ENCODE measurements at places on chromosomes 1 and 21.

GRCh38 chr1:221806236-221806635, 64.3 kb upstream of the DUSP10 start:
- H3K4me1 ChIP-seq = peaks cover 18% of the 10 kb centered on the region
- H3K4me3 ChIP-seq = no peak overlapping the region
- H3K27ac ChIP-seq = no peak overlapping the region
- no peaks in the 10 kb centered on the region for H3K27me3 ChIP-seq
- no peak for DNase-seq

GRCh38 chr1:3690282-3691065, 38.2 kb downstream of the TP73 start:
- no peak for DNase-seq
- no peaks in the 10 kb centered on the region for H3K27me3 ChIP-seq
- no peak overlapping the region for H3K27ac ChIP-seq
- peaks cover 10% of the 10 kb centered on the region for H3K4me1 ChIP-seq

DNA sequence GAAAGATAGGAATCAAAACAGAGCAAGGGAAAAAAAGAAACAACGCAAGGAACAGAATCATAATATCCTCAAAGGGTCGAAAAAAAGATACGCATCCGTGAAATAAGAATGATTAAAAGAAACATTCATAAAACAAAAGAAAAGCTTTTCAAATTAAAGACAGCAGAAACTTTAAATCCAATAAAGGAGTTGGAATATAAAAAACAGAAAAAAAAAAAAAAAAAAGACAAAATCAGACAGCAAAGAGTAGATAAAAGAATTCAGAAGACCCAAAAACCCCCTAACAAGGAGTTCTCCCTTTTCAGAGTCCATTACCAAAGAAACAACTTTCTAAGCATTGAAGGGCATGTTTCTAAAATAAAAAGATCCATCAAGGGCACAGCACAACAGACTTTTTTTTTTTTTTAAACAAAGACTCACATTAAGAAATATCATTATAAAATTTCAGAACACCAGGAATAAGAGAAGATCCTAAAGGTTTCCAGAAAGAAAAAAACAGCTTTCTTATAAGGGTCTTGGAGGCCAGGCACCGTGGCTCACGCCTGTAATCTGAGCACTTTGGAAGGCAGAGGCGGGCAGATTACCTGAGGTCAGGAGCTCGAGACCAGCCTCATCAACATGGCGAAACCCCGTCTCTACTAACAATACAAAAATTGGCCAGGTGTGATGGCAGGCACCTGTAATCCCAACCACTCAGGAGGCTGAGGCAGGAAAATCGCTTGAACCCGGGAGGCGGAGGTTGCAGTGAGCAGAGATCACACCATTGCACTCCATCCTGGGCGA, 44.7 kb downstream of the ENAH start:
- DNase-seq = no peak
- no peaks in the 10 kb centered on the region for H3K4me1 ChIP-seq
- no peak overlapping the region for H3K4me3 ChIP-seq
- no peaks in the 10 kb centered on the region for H3K27me3 ChIP-seq

DNA sequence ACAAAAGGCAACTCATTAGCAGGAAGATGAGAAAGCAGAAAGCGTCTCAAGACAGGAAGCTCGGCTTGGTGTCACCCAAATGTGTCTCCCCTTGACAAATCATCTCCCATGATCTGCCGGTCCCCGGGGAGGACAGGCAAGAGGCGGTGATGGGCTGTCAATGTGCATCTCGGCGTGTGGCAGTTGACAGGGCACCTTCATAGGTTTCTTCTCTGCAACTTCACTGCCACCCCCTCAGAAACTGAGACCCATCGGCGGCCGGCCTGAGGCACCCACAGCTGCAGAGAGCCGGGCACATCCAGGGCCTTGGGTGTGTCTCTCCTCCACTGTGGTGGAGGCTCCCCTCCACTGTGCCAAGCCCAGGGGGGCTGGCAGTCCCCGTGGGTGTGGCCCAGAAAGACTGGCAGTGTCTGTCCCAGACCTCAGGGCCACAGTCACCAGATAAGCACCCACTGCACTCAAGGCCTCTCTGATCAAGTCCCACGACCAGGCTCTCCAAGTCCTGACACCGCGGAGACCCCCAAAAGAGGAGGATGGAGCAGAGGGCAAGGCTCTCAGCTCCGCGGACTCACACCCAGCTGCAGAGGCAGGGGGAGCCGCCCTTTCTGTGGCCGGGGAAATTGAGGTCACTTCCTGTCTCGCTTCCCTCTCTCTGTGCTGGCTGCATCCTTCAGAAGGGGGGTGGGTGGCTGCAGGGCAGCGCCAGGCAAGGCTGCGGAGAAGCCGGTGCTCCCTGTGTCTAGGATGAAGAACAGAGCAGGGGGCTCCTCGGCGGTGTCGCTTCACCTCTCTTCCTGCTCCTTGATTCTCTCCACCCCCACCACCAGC, 39.6 kb upstream of the LBR start:
- peak overlapping the region; percentile 71 for H3K4me3 ChIP-seq
- peak overlapping the region; percentile 96 for H3K27ac ChIP-seq
- DNase-seq = peak; percentile 74
- H3K27me3 ChIP-seq = no peaks in the 10 kb centered on the region
- H3K4me1 ChIP-seq = peaks cover 13% of the 10 kb centered on the region

DNA sequence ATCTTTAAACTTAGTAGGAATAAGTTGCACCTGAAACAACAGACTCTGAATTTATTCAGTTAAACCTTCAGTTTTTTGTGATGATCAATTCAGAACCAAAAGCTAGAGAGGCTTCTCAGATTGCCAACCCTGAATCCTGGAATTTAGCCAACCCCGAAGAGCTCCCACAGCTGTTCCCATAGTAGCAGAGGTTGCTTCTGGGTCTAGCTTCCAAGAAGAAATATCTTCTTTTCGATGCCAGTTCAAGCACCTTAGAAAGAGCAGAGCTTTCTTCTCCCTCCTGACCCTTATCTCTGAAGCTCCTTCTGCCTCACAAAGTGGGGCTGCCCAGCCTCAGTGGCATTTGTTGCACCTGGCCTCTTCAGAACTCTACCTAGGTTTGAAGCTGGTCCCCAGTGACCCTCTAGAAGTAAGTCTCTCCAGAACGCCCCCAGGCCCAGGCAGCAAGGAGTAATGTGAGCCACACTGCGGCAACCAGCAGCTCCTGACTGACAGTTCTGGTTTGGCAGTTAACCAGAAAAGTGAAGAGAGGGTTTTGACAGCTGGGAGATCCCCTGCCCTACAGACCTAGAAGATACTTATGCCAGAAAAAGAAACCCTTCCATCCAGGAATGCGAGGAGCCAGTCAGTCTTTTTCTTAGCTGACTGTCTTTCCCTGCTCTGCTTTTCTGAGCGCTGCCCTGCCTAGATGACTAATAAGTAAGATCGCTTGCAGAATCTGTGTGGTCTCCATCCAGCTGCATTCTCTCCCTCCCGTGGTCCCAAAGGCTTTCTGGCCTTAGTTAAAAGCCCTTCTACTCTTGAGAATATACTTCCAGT, 165.9 kb downstream of the ADGRL4 start:
- DNase-seq = no peak
- H3K27ac ChIP-seq = no peak overlapping the region
- no peaks in the 10 kb centered on the region for H3K27me3 ChIP-seq
- H3K4me3 ChIP-seq = no peak overlapping the region
- H3K36me3 ChIP-seq = no peaks in the 10 kb centered on the region
- no peaks in the 10 kb centered on the region for H3K4me1 ChIP-seq
